T-helper 1 cell (primary cell): ENCODE measurements at places on chromosomes 7 and 10.

- DNase-seq: no peak
These were observed 12.3 kb downstream of the THNSL1 start for GRCh38 chr10:25028711-25029110.

DNA sequence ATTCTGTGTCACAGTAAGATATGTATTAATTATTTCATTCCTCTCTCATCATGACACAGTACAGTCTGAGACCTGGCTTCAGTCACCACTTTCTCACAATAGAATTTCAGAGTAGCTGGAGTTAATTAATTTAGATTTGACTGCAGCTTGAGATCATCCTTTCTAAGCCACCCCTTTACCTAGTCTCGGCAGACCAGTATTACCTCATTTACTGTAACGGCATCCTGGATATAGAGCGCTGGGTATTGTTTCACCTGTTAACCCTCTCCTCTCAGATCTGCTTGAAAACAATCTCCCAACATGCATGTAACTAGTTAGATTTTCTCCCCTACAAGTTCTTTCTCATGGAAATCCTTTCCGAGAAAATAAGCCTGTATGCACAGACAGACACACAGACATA is 1057.5 kb downstream of the GATA3 start:
- DNase-seq: no peak

- DNase-seq: no peak
These were observed 199.8 kb downstream of the JCAD start for GRCh38 chr10:29859521-29860130.

GRCh38 chr7:27167916-27168264 is 2.6 kb upstream of the HOXA9 start:
- DNase-seq: no peak

DNA sequence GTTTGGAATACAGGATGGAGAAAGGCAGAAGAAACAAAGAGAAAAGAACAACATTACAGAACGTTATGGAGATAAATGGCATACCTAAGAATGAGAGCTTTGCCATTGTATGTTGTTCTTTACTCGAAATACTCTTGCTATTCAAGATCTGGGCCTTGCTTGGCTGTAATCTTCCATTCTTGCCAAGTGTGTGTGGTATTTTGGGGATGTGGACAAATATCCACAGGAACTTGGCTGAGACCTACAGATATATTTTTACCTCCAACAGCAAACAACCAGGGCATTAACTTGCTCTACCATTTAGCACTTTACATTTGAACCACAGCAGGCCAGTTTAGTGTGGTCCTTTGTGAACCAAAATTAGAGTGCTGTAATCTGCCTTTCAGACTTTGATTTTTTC is 76.3 kb downstream of the DKK1 start:
- no peak for DNase-seq

DNA sequence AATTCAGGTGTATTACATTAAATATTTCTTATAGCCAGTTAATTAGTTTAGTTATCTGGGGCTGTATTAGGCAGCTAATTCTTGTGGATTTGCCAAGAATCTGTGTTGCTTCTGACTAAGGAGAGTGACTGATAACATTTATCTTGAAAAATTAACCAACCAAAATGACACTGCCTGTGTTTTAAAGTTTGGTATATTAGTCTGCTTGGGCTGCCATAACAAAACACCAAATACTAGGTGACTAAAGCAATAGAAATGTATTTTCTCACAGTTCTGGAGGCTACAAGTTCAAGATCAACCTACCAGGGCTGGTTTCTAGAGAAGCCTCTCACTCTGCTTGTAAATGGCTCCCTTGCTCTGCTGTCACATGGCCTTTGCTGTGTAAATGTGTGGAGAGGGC is 12.9 kb downstream of the EXOC4 start:
- no peak for DNase-seq
